ENCODE measurements at places on chromosomes 4 and X. TPM values are rescaled to one million over a fixed set of nuclear protein-coding genes. Genes with fewer than 3 reads are reported as not detected.

GPM6B gene
- total RNA-seq: 308 TPM

HSFX4 gene
- total RNA-seq: not detected

TSPAN5 gene
- total RNA-seq: 44.8 TPM

IBSP gene
- total RNA-seq: 0.27 TPM

FGF13 gene
- total RNA-seq: 47.2 TPM

USP26 gene
- not detected for total RNA-seq

SMIM43 gene
- not detected for total RNA-seq

SUPT20HL1 gene
- not detected for total RNA-seq

LNX1 gene
- 17.2 TPM for total RNA-seq

CT83 gene
- not detected for total RNA-seq

TBCK gene
- total RNA-seq: 109 TPM

C4orf54 gene
- total RNA-seq: not detected

ABLIM2 gene
- total RNA-seq: 14.2 TPM

GAGE13 gene
- not detected for total RNA-seq

GAGE12J gene
- total RNA-seq: not detected

TGIF2LX gene
- total RNA-seq: not detected

TASL gene
- total RNA-seq: 0.73 TPM

UCP1 gene
- not detected for total RNA-seq
